ENCODE measurements at places on chromosomes 13 and 19. TPM values are rescaled to one million over a fixed set of nuclear protein-coding genes. Genes with fewer than 3 reads are reported as not detected.

- DNase-seq, result peak; percentile 53
Observed at GRCh38 chr13:60654415-60654814, 257.4 kb downstream of the TDRD3 start.

DNA sequence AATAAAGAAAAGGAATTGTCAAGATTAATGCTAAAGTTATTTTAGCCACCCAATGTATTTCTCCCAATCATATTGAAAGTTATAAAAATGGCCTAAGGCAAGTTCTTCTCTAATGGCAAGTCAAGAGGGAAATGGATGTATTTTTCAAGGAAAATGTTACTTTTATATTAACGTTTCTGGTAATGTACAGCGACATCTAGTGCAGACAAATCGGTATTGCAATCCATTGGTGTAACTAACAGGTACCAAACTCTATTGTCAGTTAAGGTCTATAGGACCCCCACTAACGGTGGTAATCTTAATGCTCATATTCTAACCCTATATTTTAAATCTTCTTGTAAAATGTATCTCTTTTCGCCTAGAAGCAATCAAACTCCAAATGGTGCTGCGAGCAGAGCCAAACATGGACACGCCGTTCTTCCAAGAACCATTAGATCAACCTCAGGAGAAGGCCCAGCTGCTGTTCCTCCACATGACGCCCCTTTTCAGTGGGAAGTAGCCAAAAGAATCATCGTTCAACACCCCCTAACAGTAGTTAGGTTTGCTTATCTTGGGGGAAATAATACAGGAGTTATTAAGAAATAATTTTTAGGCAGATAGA lies 98.5 kb upstream of the PABPC3 start:
- DNase-seq, result peak; percentile 26

- no peak for DNase-seq
Observed at GRCh38 chr19:58544591-58545285, 874 bp downstream of the TRIM28 start.

GRCh38 chr13:41693434-41693833 lies 236.1 kb downstream of the RGCC start:
- peak; percentile 32 for DNase-seq

The GZMM gene
- total RNA-seq, result not detected

GRCh38 chr19:7757358-7757757 lies 5.7 kb upstream of the CLEC4M start:
- no peak for DNase-seq

DNA sequence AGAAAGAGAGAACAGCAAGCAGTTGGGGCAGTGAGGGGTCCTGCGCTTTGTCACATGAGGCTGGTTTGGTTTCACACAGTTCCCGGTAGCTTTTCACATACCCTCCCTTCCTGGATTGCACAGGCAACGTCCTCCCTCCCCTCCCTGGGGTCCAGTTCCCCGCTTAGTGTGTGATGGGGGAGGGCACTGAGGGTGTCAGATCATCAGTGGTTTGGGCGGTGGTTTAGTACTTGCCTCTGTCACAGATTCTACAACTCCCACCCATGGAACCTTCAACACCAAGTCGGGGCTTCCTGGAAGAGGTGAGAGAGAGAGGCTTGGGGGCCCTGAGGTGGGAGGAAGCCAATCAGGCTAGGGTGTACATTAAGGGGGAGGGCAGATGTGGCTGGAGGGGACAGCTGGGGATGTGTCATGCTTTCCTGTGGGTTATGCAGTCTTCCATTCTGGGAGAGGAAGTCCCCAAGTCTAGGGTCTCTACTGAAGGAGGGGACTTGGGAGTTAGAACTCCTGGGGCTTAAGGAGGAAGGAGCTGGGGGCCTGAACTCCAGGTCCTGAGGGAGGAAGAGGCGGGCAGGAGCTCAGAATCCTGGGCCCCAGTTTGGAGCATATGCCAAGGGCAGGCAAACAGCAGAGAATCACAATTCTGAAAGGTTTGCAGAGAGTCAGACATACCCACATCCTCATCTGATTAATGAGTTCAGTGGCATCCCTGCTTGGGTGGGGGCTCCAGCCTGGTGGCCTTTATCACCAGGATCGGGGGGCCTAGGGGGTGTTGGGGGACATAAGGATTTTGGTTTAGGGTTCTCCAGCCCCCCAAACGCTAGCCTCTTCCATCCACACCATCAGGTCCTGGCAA lies at the start of gene NKG7:
Gene NKG7, minus strand, starts transcription at position 6 of the 856 bp plus-strand sequence. CDS start 119 bp downstream, outside the sequence.
- no peak for DNase-seq

The FAAP24 gene
- 1.0 TPM for total RNA-seq

- no peak for DNase-seq
Observed at GRCh38 chr19:16336571-16336970, 11.9 kb downstream of the KLF2 start.

The NUMBL gene
- 12.9 TPM for total RNA-seq

GRCh38 chr19:16698914-16699313 lies 20.7 kb upstream of the NWD1 start:
- no peak for DNase-seq

The GIPC3 gene
- not detected for total RNA-seq

DNA sequence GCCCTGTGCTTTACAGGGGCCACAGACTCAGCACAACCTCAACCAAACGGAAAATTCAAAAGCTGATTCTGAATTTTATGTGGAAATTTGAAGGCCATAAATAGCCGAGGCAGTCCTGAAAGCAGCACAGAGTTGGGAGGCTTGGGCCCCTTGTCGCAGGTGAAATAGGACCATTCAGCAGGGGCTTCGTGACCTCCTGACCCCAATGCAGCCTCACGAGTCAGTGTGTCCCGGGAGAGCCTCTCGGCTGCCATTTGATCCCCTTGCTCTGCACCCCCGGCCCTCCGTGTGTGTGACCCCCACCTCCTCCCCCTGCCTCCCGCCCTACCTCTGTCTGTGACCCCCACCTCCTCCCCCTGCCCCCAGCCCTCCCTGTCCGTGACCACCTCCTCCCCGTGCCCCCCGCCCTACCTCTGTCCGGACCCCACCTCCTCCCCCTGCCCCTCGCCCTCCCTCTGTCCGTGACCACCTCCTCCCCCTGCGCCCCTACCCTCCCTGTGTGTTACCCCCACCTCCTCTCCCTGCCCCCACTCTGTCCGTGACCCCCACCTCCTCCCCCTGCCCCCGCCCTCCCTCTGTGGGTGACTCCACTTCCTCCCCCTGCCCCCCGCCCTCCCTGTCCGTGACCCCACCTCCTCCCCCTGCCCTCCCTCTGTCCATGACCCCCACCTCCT lies 41.7 kb upstream of the TFDP1 start:
- DNase-seq, result no peak

The KLHL1 gene
- not detected for total RNA-seq

GRCh38 chr19:48630296-48631063 lies 6.7 kb downstream of the DBP start:
- DNase-seq, result no peak
